ENCODE measurements at places on chromosomes 4 and X.

DNA sequence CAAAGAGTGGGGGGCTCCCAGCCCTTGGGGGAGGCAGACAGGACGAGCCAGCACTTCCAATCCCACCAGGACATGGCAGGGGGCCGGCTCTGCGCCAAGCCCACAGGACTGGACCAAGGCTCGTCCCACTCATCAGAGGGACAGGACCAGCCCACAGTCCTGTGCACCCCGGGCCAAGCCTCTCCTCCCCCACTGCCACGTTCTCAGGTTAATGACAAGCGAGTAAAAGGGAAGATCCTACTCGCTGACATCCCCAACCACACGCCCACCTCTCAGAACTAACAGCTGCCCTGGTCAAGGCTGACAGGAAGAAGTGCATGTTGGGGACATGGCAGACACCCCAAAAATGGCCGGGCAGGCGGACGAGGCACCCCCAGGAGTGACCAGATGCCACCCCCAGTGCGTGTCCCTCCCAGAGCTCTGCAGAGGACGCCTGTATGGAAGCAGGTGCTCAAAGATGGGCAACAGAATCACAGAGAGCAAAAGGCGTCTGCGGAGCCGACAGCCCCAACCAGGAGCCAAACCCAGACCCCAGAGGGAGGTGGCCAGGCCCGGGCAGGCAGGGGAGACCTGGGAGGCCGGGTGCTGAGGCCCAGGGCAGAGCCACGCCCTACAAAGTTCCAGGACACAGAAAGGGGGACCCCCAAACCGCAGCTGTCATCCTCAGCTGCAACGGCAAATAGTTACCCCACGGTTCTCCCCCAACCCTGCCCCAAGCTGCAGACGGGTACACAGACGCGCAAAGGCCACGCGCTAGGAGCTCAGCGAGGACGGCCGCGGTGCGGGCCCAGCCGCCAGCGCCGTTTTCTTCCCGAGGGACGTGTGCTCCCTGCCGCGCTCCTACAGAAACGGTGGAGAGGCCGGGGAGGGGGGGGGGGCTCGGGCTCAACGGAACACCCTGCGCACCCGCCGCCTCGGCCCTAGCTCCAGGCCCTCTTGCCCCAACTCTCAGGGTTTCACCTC is 1.7 kb downstream of the CTBP1 start:
- no peak for DNase-seq

DNA sequence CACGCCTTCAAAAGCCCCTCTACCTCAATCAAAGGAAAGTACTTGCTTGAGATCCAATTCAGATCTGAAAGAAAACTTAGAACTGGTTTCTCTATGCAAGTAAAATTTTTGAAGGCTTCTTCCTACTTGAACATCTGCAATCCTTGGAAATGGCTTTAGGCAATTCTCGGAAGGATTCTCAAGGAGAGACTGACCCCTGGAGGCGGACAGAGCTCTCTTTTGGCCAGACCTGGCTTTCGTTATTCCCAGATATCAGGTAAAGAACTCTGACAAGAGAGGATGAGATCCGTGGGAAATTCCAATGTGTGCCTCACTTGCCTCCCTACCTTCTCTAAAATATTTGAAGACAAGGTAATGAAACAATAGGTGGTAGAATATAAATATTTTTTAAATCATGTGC is 670.3 kb upstream of the FAM241A start:
- DNase-seq: peak; percentile 56

GRCh38 chr4:48949518-48950219 is 36.4 kb upstream of the CWH43 start:
- DNase-seq: peak; percentile 62

DNA sequence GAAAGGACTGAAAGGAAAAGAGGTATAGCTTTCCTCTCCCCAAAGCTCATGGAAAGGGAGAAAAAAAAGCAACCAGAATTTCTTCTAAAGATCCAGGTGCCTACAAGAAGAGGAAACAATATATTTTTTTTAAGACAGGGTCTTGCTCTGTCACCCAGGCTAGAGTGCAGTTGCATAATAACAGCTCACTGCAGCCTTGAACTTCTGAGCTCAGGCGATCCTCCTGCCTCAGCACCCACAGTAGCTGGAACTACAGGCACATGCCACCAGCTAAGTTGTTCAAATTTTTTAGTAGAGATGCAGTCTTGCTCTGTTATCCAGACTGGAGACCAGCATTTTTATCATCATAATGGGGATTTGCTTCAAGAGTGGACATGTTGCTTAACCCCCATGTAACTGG is 30.5 kb upstream of the BBS12 start:
- no peak for DNase-seq

DNA sequence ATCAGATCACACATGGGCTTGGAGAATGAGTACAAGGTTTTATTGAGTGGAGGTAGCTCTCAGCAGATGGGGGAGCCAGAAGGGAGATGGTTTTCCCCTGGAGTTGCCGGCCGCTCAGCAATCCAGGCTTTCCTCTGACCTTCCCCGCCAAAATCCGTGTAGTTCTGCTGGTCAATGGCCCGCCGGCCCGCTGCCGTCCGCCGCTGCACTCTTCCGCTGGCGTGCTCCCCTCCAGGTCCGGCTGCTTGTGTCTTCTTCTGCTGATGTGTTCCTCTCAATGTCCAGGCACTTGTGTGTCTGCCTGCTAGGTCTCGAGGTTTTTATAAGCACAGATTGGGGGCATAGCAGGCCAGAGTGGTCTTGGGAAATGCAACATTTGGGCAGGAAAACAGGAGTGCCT is 14.4 kb upstream of the MXRA5 start:
- DNase-seq: no peak

GRCh38 chrX:129642641-129643040 is 12.1 kb downstream of the APLN start:
- peak; percentile 61 for DNase-seq

DNA sequence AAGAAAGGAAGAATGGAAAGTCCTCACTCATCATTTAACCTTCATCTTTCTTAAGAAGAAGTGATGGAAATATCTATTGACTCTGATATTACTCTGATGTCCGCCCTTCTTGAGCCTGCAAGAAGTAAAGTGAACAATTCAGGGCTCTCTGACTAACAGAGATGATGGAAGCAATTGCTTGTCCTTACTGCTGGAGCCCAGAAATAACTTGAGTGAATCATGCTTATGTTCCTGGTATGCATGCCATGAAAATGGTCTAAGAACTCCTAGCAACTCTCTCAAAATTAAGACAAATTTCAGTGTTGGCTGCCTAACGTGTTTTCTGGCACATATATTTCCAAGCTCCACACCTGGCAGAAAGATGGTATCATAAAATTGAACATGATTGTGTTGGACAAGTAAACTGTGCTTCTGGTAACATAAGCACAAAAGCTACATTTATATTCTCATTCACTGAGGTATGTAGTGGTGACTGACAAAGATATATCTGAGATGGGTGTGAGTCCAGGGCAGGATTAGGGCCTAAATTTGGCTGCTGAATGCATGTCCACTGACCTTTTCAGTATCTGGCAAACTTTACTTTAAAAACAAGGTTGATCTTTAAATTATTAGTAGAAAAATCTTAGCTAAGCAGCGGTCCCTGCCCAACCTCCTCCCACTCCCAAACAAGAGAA is 109.2 kb upstream of the OTUD4 start:
- peak; percentile 75 for DNase-seq

GRCh38 chrX:9542106-9542760 is 77.4 kb downstream of the TBL1X start:
- peak; percentile 34 for DNase-seq

DNA sequence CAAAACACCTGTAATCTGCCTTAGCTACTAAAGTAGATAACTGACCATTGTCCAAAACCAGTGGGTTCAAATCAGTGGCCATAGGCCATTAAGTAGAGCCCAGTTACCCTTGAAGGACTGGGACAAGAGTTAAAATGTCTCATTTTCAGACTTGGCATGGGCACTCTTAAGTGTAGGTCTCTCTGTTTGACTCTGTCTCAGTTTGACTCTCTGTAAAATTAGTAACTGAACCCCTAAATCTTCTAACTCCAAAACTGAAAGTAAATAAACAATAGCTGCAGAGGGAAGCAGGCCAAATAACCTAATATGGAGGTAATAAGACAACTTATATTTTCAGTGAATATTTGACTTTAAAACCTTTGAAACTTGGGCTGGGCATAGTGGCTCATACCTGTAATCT is 89.1 kb downstream of the SLC16A2 start:
- no peak for DNase-seq

- no peak for DNase-seq
These were observed 551 bp downstream of the NPNT start for GRCh38 chr4:105895583-105896460.

GRCh38 chr4:7193030-7193958 is 956 bp downstream of the SORCS2 start:
- DNase-seq: no peak

DNA sequence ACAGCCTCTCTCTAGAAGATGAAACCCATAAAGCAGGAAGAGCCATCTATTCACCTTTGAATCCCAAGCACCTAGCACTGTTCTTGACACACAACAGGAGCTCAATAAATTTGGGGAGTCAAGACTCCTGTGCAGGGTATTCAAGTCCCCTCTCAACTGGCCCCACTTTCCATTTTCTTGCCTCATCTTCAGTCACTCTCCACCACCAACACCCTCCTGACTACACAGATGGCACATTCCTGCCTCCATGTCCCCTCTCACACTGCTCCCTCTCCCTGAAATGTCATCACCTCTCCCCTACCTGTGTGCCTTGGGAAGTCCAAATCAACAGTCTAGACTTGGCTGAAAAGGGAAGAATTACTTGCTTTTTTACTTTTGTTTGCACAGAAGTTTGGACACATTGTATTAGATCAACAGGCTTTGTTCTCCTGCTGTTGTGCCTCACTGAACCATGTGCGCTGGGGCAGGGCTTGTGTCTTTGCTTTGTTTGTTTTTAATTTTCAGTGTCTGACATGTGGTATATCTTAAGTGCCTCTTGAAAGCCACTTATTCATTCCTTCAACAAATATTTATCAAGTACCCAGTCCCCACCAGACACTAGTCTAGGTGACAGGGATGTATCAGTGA is 85.1 kb downstream of the APBB2 start:
- DNase-seq: no peak

- peak; percentile 69 for DNase-seq
These were observed 15.4 kb downstream of the SORCS2 start for GRCh38 chr4:7207628-7208231.

GRCh38 chr4:110886856-110887255 is 264.0 kb upstream of the PITX2 start:
- no peak for DNase-seq

DNA sequence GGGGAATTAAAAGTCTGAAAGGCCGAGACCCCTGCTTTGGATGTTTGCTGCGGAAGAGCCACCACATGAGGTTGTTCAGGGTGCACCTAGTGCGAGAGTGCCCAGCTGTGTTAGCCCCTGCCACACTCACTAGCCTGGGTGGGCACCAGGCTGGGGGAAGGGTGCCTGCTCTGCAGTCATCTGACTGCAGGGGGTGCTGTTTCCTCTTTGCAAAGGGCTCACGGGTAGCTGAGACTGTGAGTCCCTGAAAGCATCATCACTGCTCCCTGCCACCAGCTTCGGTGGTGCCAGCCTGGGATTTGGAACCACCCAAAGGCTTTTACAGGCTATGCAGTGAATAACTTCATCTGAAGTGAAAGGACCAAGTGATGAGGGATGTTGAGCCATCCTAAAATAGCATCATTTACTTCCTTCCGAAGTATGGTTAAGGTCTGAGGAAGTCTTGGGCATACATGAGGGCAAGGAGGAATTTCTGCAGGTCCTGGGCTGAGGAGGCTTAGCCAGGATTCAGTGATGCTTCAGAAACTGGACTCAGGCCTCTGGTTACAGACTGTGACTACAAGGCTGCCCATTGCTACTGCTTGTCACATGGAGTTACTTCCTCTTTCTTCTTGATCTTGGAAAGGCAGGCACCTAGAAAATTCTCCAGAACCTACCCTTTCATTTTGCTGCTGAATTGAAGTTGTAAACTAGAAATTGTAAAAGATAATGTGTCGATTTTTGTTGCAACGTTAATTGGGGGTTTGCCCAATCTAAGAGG is 293.2 kb upstream of the PRPS2 start:
- no peak for DNase-seq

DNA sequence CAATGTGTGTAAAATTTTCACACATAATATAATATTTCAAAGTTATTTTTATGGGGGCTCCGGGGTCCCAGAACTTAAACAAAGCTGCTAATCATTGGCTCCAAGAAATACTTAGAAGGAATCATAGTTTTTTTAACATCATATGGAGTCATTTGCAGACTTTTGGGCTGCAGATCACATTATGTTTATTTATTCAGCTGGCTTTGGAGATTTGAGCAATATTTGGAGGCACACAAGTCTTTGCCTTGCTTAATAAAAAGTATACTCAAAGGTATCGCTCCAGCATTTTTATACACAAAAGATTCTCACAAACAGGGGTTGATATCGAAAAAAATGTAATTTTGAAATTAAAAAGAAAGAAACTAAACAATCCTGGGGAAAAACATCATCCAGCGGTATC is 382.5 kb upstream of the TENM3 start:
- peak; percentile 27 for DNase-seq

DNA sequence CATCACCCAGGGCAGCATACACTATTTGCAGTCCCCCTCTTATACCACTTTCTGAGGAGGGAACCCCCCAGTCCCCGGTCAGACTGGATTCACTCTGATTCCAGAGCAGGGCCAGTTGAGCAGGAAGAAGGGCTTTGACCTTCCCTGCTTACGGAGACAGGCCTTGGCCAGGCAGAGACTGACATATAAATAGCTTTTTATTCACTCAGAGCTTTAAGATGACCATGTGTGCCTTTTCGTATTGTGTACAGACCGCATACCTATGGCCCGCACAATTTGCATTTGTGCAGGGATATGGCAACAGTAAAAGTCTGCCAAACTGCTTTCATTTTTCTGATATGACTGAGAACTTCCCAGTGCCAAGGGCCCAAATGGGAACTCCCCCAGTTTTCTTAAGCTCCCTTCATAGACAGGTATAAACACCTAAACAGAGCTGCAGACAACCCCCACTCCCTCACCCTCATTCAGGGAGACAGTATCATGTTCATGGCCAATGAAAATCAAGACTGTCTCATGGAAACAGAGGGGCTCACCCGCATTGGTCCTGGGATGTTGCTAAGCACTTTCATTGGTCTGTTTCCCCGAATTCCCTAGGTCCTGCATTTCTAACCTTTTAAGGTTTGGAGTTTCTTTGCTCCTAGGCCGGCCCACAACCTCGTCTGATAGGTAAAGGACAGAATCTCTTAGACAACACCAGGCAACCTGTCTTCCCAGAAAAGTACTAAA is 86.0 kb downstream of the RTL5 start:
- DNase-seq: no peak

DNA sequence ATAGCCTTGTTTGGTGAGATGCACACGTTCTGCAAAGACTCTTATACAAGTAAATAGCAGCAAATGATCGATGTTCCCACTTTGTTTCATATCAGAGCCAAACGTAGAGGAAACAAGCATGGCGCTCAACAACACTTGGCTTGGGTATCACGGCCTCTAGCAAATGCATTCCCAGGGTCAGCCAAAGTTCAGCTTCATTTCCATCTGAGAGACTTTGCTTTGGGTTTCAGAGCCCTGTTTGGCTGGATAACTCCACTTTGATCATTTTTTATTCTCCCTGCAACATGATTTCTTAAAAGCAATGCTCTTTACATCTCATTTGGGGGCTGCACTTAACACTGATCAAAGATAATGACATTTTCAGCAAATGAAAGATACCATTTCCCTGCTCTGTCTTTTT is 199.2 kb upstream of the FAM9B start:
- no peak for DNase-seq

- DNase-seq: no peak
These were observed 555.7 kb downstream of the PCDH7 start for GRCh38 chr4:31275906-31276305.

GRCh38 chr4:141711211-141711610 is 74.8 kb downstream of the IL15 start:
- DNase-seq: peak; percentile 69

- no peak for DNase-seq
These were observed 59.6 kb downstream of the NFKB1 start for GRCh38 chr4:102560571-102561341.

- no peak for DNase-seq
These were observed 172.9 kb downstream of the AFAP1 start for GRCh38 chr4:7766661-7767345.

All from fibroblast of the aortic adventitia (primary cell).